ENCODE measurements at places on chromosomes 12 and 14. TPM values are rescaled to one million over a fixed set of nuclear protein-coding genes. Genes with fewer than 3 reads are reported as not detected.

LTBR gene
- 58.2 TPM for polyA plus RNA-seq

GRCh38 chr14:85695300-85695699 is 165.4 kb downstream of the FLRT2 start:
- no peak for DNase-seq

DACT1 gene
- polyA plus RNA-seq = 33.3 TPM

DNA sequence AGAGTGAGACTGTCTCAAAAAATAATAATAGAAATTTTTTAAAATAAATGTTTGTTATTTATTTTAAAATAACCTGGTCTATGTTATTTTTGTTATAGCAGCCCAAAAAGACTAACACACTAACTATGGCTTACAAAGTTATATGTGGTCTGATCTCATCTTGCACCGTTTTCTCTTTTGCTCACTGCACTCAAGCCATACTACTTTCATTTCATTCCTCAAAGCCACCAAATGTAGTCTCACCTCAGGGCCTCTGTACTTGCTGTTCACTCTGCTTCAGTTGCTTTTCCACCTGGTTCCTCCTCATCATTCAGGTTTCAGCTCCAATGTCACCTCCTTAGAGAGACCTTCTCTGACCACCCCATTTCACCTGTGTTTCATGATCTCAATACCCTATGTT is 55.2 kb upstream of the MDM1 start:
- no peak for DNase-seq

DNA sequence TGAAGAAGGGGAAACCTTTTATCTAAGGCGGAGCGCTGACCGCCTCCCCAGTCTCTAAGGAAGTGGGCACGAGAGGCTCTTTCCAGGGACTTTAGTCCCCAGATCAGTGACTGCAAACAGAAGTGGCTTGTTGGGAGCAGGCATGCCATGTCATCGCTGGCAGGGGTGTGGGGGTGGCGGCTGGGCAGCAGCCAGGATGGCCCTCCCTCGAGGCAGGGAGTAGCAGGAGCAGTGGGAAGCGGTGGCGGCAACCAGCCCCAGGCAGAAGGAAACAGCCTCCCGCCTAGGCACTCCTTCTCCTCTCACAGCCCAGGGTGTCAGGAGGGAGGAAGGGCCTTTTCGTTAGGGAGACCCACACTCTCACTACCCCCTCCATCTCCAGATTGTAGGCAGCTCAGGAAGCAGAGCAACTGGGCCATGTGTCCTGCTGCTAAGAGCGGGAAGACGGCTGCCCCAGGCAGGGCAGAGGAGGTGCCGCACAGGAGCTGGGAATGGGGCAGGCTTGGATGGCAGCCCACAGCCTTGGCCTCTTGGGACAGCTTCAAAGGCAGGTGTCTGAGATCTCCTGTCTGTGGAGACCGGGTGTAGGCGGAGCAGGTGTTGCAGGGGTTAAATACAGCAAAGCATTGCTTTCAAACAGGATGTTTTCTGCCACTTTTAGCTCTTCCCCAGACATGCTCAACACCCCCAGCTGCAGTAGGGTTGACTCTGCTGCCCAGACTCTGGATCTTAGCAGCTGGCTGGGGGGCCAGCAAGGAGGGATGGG is 21.8 kb downstream of the VDR start:
- no peak for DNase-seq

DNA sequence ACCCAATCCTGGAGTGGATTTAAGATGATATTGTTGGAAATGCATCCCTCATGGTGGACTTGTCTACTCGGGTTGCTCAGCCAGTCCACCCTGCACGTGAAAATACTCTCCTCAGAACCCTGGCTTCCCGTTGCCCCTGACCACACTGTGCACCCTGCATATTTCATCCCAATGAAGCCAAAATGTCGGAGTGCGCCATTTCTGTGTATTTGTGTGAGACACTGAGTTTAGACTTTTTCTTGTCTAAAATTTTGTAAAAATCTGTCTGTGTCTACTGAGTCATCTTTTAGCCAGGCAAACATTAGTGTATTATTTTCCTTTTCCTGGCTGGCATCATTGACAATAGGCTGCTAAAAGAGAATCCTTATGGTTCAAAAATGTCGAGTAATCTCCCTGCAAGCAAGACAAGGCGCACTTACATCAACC is 485 bp upstream of the PNMA1 start:
- DNase-seq = no peak

MOAP1 gene
- 43.4 TPM for polyA plus RNA-seq
